ENCODE measurements at places on chromosomes 5 and 9.

DNA sequence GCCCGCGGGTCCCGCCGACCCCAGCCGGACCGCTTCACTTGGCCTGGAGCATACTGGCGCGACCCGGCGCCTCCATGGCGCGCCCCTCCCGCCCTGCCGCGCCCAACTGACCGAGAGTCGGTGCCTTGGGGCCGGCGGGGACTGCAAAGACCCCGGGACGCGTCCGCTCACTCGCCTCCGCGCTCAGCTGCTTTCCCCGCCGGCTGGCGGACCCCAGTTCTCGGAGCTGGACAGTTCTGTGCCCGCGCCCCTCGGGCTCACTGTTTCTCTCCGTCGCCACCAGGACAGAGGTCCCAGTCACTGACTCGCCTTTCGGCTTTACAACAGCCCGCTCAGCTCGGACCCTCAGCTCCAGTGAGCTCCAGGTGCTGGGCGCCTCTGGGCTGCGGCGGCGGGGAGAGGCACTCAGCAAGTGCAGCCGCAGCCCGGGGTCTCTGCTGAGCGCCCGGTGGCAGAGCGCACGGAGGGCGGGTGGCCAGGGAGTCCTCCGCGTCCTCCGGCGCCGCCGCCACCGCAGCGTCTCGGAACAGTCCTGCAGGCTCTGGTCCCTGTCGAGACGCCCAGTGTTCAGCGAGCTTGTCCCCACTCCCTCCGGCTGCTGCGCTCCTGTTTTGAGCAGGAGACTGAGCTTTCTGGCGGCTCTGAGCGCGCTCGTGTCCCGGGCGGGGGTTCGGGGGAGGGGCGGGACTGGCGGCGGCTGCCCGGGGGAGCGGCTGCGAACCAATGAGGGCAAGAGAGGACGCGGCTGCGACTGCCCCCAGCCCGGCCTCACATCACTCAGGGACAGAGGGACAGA is at the start of gene SMIM32:
TSS of gene SMIM32 (minus strand) at position 637 of the 796 bp plus-strand sequence. CDS start 638 bp downstream, outside the sequence.
- no peak for DNase-seq

DNA sequence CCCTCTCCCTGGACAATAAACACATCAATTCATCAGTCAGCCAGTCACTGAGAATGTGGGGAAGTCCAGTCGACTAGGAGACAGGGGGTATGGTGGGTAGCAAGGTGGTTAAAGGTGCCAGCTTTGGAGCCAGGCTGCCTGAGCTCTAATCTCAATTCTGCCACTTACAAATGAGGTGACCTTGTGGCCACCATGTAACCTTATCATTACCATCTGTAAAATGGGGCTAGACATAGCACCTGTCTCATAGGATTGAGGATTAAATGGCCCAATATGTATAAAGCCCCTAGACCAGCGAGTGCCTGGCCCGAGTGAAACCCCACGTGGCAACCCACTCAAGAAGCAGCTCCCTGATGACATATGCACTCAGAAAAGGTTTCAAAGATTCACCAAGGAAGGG is 73.3 kb upstream of the TBC1D2 start:
- no peak for DNase-seq

DNA sequence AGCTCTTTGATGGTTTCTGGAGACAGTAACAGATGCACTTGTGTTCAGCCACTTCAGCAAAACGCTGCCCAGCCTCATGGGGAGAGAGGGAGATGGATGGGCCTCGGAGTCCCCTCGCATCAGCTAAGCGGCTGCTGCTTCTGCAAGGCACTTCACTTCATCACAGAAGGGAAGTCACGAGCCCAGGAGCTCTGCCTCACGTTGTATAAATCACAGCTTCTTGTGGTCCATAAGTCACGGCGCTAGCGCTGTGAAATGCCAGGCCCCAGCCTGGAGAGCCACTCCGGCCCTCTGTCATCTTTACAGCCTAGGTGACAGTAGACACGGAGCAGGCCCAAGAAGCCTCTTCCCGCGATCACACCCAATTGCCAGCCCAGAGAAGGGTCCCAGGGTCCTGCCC is 23.4 kb downstream of the DBH start:
- DNase-seq = no peak

DNA sequence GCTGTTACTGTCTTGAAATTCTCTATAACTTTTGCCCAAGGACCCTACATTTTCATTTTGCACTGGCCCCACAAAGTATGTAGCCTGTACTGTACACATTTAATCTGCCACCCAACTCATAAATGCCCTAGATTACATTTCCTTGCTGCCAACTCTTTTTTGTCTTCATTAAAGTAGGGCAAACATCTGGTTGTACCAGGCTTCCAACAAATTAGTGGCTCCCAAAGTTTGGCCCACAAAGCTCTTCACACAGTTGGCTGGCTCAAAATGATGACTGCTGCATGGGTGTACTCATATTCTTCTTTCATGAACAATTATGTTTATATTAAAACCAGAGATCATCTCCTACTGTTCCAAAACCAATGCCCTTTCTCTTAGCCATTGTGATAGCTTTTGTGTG is 45.3 kb downstream of the GNA14 start:
- no peak for DNase-seq

GRCh38 chr5:5050801-5051200 is 89.3 kb upstream of the ADAMTS16 start:
- DNase-seq = no peak

DNA sequence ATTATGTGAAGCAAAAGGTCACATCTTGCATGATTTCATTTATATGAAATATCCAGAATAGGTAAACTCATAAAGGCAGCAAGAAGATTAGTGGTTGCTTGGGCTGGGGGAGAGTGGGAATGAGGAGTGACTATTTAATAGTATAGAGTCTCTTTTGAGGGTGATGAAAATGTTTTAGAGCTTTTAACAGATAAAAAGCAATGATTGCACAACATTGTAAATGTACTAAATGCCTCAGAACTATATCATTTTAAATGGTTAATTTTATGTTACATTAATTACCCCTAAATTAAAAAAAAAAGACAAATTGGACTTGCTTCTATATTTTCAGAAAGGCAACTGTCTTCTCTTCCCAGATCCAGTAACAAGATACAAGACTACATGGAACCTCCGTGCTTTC is 21.9 kb upstream of the TTC39B start:
- no peak for DNase-seq

DNA sequence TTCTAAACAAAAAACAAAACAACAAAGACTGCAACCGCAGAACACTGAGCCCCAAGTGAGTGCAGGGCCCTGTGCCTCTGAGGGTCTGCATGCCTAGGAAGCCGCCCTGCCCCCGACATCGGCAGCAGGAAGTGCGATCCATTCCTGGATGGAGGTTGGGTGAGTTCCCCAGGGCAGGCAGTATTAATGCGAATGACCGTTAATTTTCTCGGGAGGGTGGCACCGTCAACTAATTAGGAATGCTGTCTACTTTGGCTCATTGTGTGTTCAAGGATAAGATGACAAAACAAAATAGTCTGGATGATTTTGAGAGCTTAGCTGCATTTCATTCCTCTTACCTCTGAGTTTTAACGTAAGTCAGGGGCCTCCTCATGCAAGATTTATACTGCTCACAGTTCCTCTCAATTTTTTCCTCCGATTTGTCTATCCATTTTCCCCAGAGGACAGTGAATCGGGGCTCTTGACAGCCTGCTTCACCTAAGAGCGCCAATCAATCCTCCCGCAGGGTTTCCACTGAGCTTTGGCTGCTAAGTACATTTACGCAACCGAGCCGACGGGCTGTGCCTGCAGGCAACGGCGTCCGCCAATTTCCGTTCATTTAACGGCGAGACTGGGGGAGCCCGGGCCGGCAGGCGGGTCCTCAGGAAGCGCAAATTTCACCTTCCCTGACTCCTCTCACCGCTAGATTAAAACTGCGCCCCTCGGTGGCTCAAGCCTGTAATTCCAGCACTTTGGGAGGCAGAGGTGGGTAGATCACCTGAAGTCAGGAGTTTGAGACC is 2.9 kb upstream of the NXNL2 start:
- DNase-seq = no peak

DNA sequence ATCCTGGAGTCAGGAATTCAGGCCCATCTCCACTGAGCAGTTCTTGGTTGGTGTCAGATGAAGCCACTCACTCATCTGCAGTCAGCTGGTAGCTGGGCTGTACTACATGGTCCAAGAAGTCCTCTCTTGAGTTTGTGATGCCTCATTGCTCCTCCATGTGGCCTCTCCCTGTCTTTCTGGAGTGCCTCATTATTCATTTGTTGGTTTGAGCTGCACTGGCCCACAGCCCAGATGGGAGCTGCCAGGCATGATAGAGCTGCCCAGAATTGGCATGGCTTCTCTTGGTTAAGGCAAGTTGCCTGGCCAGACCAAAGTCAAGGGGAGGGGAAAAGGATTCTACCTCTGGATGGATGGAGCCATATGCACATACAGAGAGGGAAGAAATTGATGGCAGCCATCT is 8.0 kb downstream of the PTCD2 start:
- no peak for DNase-seq

Data from stimulated activated CD4-positive, alpha-beta T cell treated with anti-CD3 and anti-CD28 coated beads, Interleukin-12 subunit alpha, Interleukin-12 subunit beta, amount 100 ng/mL, for 24 hours (primary cell).